ENCODE measurements at places on chromosomes 6 and 20.

GRCh38 chr6:168650671-168651111, 209.7 kb downstream of the SMOC2 start:
- DNase-seq = no peak

- no peak for DNase-seq
These were observed 32.5 kb downstream of the ANKEF1 start for GRCh38 chr20:10067321-10067720.

DNA sequence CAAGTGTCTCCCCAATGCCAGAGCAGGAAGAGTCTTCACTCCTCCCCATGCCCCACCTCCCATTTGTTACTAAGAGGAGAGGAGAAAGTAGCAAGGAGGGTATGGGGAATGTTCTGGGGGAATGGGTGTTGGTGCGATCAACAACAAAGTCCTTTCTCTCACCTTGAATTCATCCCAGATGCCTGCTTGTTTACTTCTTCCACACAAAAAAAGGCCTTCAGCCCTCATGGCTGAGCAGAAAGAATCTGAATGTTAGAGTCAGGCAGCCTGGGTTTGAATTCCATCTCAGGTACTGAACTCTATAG, 9.9 kb downstream of the MOG start:
- DNase-seq = no peak

GRCh38 chr6:109024784-109025183, 69.9 kb downstream of the SESN1 start:
- DNase-seq = no peak

DNA sequence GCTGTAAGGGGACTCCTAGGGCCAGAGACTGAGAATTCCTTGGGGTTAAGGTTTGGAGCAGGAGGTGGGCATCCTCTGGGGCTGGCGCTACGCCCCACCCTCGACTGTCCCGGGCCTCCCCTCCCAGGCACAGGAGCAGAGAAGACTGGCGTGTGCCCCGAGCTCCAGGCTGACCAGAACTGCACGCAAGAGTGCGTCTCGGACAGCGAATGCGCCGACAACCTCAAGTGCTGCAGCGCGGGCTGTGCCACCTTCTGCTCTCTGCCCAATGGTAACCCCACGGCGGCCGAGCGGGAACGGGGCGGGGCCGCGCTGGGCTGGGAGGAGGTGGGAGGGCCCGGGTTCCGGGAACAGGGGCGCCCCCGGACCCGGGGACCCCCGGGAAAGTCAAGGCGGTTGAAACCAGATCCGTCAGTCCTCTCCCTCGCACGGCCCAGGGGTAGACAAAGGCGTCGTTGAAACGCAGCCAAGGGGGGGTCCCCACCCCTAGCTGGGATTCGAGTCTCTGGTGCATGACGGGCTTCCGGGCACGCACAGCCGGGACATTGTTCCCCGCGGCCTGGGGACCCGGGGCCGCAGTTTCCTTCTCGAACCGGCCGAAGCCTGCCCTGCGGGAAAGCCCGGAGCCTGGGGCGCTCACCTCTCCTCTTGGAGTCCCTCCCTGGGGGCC, 844 bp downstream of the WFDC2 start:
- no peak for DNase-seq

- no peak for DNase-seq
These were observed 53.0 kb downstream of the GNAS-AS1 start for GRCh38 chr20:58797371-58798338.

DNA sequence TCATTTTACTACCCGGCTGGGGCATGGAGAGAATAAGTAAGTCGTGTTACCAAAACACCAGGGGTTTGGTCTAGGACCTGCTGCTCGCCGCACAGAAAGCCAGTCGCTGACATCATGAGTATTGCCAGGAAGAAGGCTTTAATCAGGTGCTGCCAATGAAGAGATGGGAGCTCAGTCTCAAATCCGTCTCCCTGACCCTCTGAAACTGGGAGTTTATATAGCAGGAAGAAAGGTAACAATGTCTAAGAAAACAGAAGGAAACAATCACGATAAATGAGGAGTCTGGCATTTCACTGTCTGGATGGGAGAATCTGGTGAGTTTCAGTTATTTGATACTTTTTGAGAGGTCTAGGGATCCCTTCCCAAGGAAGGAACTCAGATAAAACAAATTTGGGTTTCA, 437.9 kb upstream of the JARID2 start:
- no peak for DNase-seq

DNA sequence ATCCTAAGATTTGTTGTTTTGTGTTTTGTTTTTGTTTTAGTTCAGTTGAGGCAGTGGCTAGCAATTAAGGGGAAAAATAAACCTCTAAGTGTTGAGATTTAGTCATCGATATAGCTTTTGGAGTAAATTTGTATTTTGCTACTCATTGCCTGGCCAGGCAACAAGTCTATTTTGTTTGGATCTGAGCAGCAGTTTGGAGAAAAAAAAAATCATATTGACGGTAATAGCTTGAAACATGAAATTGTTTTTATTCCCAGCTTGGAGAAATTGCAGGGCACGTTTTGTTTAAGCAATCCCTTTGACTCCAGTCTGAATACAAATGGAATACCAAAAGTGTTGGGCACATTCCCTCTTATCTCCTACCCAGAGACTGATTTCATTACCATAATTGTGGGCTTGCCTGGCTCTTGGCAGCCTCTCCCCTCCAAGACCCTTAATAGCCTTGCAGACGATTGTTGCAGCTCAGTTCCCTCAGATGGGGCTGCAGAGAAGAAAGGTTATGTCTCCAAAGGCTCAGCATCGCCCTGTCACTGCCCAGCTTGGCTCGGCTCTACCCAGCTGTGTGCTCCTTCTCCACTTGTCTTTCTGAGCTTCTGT, 56.0 kb downstream of the ISM1 start:
- no peak for DNase-seq

- DNase-seq = peak; percentile 54
These were observed 87.2 kb downstream of the FKBP5 start for GRCh38 chr6:35601331-35602132.

DNA sequence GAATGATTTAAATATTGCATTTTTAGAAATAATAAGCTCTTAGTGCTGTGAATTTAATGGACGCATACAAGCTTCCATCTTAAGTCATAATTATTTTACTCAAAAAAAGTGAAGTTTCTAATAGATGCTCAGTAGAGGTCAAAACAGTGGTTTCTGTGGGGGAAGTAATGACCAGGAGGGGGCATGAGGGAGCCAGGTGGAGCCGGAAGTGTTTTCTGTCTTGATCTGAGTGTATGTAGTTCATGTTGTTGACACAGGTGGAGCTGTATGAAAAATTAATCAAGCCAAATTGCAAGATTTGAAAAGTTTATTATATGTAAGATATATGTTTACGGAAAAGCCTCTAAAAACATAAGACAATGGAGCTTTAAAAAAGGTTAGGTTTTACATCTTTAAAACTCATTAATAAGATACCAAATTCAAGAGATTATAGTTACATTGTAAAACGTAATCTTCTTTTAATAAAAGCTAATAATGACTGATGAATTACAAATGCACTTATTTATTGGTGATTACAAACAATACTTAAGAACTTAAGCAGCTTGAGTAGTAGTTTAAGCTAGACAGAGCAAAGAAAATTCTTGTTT, 68.0 kb downstream of the PLAGL1 start:
- peak; percentile 47 for DNase-seq

GRCh38 chr6:123838505-123839234, 35.0 kb downstream of the NKAIN2 start:
- DNase-seq = no peak

- DNase-seq = no peak
These were observed 144.2 kb downstream of the REV3L start for GRCh38 chr6:111338843-111339242.

DNA sequence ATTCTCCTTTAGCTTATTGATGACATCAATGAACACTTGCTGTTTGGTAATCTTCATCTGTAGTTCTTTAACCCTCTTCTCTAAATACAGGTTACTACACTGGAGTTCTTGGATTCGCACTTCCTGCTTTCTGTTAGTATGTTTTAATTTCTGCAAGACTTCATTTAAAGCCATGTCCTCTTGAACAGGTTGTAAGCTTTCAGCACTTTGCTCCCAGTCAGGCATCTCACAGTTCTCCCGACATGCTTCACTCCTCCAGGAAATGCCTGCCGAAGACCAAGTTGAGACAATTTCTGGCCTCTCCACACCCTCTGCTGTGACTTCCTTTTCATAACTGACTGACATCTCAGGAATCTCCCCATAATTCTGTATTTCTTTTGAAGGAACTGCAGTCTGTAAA, 15.8 kb downstream of the CAGE1 start:
- DNase-seq = no peak

GRCh38 chr6:121839896-121840295, 404.4 kb downstream of the GJA1 start:
- no peak for DNase-seq

GRCh38 chr6:150249261-150249660, 106.4 kb downstream of the PPP1R14C start:
- no peak for DNase-seq

- no peak for DNase-seq
These were observed 187.0 kb downstream of the TSHZ2 start for GRCh38 chr20:53159160-53159559.

GRCh38 chr6:6458172-6458571, 130.3 kb upstream of the LY86 start:
- DNase-seq = no peak

- no peak for DNase-seq
These were observed 9.6 kb downstream of the LRP11 start for GRCh38 chr6:149854532-149854931.

DNA sequence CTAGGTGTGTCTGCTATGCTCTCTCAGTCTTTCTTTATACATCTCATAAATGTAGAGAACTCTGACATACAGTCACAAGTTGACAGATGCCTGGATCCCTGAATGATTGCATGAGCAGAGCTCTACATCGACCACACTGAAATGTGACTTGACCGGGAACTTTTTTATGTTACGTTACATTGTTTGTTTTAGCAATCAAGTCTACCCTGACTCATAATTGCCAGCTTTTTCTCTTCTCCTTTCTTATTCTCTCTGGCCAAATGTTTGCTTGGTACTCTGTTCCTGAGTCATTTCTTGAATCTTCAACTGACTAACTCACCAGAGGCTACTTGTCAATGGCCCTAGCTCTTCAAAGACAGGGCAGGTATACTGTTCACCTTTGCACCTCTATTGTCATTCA, 213.6 kb upstream of the DTNBP1 start:
- DNase-seq = no peak

DNA sequence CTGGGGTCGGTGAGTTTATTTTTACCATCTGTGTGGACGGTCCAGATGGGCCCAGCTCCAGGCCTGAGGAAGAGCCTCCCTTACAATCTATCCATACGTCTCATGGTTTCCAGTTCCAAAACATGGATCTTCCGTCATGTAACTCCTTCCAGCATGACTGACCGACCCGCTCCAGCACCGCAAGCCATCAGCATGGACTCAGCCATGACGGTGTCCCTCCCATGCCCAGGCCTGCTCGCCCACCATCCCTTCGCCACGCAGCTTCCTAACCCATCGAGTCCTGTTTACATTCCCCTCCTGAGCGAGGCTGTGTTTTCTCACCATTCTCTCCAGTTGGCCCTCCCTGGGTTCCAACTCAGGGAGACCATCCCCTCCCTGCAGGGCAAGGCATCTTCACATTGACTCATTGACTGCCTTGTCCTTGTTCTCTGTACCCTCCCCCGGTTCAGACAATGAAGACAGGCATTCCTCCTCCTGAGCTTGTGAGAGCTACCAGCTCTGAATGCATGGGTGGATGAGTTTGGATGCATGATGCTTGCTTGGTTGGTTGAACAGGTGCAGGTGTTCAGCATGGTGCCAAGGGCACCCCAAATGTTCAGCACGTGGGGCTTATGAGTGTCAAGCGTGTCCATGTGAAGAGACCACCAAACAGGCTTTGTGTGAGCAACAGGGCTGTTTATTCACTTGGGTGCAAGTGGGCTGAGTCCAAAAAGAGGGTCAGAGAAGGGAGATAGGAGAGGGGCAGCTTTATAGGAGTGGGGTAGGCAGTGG, 235.8 kb downstream of the SMOC2 start:
- no peak for DNase-seq

DNA sequence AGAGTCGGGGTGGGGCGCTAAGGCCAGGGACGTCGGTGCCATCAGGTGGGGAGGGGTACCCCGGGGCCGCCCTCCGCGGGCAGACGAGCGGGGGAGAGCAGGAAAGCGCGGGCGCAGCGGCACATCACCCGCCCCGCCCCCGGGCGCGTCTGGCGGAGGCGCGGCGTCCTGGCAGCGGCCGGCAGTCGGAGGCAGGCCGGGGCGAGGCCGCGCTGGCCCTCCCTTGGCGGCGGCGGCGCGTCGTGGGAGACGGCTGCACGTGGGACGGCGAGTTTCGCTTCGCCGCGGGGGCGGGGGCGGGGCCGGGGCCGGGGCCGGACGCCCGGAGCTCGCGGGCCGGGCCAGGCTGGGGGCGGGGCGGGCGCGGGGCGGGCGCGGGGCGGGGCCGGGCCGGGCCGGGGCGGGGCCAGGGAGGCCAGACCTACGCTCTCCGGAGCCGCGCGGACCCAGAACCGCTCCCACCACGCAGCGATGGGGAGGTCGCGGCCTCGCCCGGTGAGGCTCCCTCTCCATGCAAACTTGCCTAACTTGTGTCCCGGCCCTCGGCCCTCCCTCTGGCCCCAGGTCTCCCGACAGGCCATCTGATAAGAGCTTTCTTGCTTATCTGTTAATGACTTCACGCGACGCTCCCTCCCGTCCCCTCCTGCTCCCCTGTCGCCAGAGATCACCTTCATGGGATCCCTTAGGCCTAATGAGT, 12.5 kb downstream of the ITPR3 start:
- peak; percentile 64 for DNase-seq

GRCh38 chr6:41921712-41921998, 356 bp downstream of the BYSL start:
- no peak for DNase-seq

GRCh38 chr6:14881398-14881797, 364.5 kb upstream of the JARID2 start:
- DNase-seq = no peak

GRCh38 chr6:150118627-150119026, 24.2 kb upstream of the PPP1R14C start:
- DNase-seq = no peak

GRCh38 chr6:36340618-36341454, 4.1 kb upstream of the BNIP5 start:
- peak; percentile 62 for DNase-seq

- DNase-seq = no peak
These were observed 40.8 kb downstream of the SNRNP48 start for GRCh38 chr6:7630792-7631191.

DNA sequence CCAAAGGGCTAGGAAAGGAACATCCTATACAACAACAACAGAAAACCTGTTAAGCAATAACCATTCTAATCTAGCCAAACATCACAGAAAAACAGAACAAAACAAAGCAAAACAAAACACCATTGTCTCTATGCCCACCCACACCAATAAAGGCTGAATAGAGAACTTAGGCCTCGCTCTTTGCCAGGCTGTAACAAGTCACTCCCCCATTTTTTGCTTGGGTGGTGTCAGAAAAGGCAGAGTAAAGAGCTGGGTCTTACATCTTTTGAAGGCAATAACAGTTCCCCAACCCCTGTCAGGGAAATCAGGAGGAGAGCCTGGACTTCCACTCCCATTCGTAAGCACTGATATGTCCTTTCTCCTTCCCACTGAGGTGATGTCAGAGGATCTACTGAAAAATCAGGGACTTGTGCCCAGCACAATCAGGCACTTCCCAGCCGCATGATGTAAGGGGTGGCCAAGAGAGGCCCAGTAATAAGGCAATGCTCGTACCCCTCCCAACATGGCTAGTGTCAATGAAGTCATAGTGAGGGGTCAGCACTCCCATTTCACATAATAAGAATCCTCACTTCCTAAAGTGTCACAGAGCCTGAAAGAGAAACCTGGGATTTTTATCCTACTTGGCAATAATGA, 31.0 kb downstream of the THEMIS start:
- DNase-seq = no peak

GRCh38 chr6:29559524-29560287, at the start of gene UBD:
Gene UBD, minus strand, starts transcription at chr6:29559732. Its CDS starts 31 bp downstream, at chr6:29559701.
- DNase-seq = no peak
